ENCODE measurements at places on chromosomes 3 and 15. TPM values are rescaled to one million over a fixed set of nuclear protein-coding genes. Genes with fewer than 3 reads are reported as not detected.

Gene RTP3
- total RNA-seq: not detected

Gene ARPP19
- total RNA-seq: 116 TPM

Gene TPRG1
- 1.6 TPM for total RNA-seq

Gene TTBK2
- 8.8 TPM for total RNA-seq

Gene ANAPC13
- total RNA-seq: 66.4 TPM

Gene LTF
- total RNA-seq: under 0.01 TPM

Gene GALNT15
- total RNA-seq: 0.53 TPM

GRCh38 chr3:40779039-40779438, 254.3 kb downstream of the ZNF621 start:
- no peak for DNase-seq

GRCh38 chr3:28949580-28949979, 331.3 kb upstream of the RBMS3 start:
- DNase-seq: peak; percentile 93

GRCh38 chr3:60953351-60953750, 297.9 kb downstream of the FHIT start:
- peak; percentile 20 for DNase-seq

GRCh38 chr3:69539134-69539533, 153.2 kb upstream of the FRMD4B start:
- peak; percentile 28 for DNase-seq

DNA sequence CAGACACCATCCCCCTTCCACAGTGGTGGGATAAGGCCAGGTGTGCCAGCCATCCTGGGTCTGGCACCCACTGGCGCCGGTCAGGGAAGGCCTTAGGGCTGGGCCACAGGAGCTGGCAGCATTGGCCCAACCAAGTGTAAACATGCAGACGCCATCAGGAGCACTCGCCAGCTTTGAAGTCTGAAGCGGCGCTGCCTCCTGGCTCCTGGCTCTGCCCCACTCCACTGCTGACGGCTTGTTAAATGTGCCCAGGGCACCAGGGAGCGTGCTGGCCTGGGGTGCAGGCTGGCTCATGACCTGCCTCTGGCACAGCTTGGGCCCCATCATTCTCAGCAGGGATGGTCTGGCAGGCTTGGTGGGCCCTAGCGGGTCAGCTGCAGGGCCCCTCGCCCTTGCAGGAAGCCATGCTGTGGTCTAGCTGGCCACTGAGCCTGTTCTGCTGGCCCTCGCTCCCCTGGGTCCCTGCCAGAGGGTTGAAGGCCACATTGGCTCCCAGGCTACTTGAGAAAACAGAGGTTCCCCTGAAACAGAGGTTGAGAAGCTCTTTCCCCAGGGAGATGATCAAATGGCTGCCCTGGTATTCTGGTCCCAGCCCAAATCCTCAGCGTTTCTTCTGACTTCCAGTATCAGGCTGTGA, 116.6 kb downstream of the DNAJB8 start:
- DNase-seq: no peak

- no peak for DNase-seq
Measured at GRCh38 chr3:168427835-168428475, 332.2 kb upstream of the GOLIM4 start.

- no peak for DNase-seq
Measured at GRCh38 chr3:173893835-173894234, 496.3 kb downstream of the NLGN1 start.

DNA sequence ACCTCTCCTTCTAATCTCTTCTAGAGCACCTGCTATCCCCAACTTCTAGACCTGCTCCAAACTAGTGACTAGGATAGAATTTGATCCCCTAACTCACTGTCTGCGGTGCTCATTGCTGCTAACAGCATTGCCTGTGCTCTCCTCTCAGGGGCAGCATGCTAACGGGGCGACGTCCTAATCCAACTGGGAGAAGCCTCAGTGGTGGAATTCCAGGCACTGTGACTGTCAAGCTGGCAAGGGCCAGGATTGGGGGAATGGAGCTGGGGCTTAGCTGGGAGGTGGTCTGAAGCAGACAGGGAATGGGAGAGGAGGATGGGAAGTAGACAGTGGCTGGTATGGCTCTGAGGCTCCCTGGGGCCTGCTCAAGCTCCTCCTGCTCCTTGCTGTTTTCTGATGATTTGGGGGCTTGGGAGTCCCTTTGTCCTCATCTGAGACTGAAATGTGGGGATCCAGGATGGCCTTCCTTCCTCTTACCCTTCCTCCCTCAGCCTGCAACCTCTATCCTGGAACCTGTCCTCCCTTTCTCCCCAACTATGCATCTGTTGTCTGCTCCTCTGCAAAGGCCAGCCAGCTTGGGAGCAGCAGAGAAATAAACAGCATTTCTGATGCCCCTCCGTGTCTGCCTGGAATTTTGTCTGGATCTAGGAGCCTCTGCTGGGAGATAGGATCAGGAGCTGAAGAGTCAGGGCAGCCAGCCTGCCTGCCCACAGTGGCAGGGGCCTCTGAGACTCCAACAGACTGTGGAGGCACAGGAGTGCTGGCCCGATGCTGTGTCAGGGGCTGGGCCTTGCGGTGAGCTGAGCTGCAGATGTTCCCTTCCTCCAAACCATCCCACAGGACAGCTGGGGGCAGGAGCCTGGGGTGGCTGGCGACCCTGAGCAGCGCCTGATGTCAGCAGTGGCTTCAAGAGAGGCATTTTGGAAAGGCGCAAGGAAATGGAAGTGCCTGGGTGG, 3.0 kb downstream of the ISLR start:
- no peak for DNase-seq

DNA sequence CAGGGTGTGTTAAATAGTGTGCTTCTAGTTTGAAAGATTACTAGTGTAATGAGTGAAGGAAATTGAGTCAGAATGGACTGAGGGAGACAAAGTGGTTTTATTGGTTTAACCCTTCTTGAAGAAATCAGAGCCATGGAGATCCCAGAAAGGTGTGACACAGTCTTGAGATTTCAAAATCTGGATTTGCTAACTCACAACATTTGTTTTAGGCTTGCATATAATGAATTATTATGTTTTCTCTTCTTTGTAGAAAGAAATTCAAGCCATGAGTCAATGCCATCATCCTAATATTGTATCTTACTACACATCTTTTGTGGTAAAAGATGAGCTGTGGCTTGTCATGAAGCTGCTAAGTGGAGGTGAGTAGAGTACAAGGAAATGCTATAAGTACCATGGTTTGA, 25.1 kb downstream of the OXSR1 start:
- DNase-seq: peak; percentile 54

DNA sequence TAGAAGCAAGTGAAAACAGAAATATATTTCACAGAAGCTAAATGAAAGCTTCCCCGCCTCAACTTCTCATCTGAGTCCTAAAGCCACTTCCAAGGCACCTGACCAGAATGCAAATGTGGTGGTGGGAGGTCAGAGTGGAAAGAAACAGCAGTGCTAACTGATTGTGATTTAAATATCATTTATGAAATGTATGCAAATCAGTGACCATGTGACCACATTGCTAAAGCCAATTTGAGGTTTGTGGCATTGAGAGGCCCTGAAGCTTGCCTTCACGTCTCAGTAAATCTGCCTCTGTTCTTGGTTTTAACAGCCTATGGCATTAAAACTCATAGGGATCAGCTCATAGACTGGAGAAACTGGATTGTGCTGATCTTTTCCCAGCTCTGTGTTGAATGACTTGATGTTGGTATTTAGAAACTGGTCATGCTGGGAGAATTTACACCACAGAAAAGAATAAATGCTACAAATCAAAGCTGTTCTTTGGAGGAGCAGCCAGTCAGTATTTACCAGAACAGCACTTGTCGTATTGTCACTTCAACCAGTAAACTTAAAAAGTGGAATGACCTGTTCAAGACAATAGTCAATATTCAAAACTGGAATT, 481.4 kb upstream of the ALCAM start:
- DNase-seq: no peak

GRCh38 chr3:42498791-42499477, 3.5 kb upstream of the VIPR1 start:
- no peak for DNase-seq

- no peak for DNase-seq
Measured at GRCh38 chr3:155238845-155239244, 54.6 kb downstream of the STRIT1 start.

DNA sequence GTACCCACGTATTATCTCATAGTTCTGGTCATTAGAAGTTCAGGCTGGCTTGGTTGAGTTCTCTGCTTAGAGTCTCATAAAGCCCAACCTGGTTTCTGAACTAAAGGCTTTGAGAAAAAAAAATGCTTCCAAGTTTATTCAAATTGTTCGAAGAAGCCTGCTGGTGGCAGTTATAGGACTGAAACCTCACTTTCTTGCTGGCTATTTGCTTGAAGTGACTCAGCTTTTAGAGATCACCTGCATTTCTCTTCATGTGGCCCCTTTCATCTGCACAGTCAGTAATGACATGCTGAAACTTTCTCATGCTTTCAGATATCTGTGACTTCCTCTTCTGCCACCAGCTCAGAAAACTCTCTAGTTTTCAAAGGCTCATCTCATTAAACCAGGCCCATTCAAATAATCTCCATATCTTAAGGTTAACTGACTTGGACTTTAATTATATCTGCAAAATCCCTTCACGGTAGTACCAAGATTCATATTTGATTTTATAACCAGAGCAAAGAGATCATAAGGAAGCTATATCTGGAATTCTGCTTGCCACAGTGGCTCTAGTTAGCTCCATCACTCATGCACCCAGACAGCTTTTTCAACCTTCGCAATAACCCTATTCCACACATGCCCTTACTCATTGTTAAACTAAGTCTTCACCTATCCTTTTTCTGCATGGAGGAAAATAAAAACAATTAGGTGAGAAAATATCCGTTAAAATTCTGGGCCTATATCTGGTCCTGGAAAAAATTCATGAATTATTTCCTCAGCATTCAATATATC, 433.8 kb upstream of the CBLB start:
- no peak for DNase-seq

Measured in bronchial epithelial cell (primary cell).